Activated T-cell treated with anti-CD3 and anti-CD28 coated beads, Interleukin-2, amount 50 U/mL, for 4 hours (primary cell): ENCODE measurements at places on chromosomes 12 and 14. TPM values are rescaled to one million over a fixed set of nuclear protein-coding genes. Genes with fewer than 3 reads are reported as not detected.

SYNDIG1L gene
- total RNA-seq = not detected

ADGRD1 gene
- total RNA-seq = not detected

MAGOHB gene
- total RNA-seq = 78.1 TPM

GRCh38 chr14:37668646-37669045 lies 73.2 kb downstream of the TTC6 start:
- no peak for DNase-seq

GRCh38 chr12:106106061-106106566 lies 32.6 kb downstream of the NUAK1 start:
- no peak for DNase-seq

DNA sequence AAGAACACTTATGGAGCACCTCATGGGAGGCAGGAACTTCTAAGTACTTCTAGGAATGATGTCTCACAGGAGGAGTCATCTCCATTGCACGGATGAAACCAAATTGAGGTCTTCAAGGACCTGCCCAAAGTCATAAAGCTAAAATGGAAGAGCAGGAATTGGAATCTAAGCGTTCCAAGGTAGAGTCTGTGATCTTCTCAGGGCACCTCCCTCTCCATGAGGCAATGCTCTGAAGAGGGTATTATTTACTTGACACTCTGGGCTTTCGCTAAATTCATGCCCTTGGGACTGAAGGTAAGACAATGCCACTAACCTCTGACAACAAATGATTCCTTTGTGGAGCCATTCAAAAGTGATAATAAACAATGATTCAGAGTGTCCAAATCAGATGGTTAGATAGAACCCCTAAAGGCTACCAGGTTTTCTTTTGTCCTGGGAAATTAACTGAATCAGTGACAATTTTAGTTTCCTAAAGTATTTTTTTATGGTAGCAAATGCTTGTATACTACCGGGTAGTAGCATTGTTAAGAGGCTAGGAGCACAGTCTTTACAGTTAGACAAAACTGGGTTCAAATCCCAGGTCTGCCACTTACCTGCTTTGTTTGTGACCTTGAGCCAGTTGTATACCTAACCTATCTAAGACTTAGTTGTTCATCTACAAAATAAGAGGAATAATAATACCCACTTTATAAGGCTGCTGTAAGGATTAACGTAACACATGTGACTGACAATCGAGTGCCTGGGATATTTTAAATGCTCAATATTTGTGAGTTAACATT lies 12.3 kb downstream of the HMGA2 start:
- no peak for DNase-seq

FOXG1 gene
- not detected for total RNA-seq

DNA sequence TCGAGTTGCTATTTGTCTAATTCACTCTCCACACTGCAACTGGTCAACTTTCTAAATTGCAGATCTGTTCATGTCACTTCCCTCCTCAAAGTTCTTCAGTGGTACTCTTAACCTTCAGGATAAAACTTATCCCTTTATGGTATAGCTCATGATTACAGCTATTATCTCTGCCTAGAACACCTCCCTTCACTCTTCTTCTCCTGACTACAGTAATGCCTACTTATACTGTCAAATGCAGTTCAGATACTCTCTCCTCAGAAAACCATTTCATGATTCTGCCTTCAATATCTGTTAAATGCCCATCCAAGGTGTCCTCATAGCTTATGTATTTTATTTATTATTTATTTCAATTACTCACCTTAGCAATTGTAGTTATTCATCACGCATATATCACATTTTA lies 85.5 kb downstream of the FAR2 start:
- no peak for DNase-seq

- no peak for DNase-seq
These were observed 171.5 kb downstream of the ANO2 start for GRCh38 chr12:5773550-5773949.

- no peak for DNase-seq
These were observed 40.9 kb upstream of the STXBP6 start for GRCh38 chr14:25090716-25091454.

TAS2R46 gene
- total RNA-seq = 0.58 TPM

TTC5 gene
- 40.3 TPM for total RNA-seq

DNA sequence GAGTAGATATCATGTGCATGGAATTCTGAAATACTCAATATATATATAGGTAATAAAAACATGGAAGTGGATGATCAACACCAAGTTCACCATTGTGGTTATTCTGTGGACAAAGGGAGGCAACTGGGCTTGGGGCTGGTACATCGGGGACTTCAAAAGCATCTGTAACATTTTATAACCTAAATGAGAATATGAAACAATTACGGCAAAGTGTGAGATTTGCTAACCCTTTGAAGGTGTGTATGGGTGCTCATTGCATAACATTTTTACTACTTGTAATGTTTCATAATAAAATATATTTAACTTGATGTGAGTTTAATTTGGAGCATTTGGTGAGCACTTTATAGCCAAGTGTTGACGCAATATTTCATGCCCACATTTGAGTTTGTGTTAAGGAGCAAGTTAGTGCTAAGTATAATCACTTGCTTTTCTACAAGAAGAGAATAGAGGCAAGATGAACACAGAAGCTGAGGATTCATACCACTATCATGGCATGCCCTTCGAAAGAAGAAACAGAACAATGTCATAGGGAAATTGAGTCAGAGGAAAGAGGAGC lies 109.3 kb downstream of the NTN4 start:
- DNase-seq = no peak

GRCh38 chr12:29187756-29188155 lies 38.7 kb downstream of the FAR2 start:
- no peak for DNase-seq

DNA sequence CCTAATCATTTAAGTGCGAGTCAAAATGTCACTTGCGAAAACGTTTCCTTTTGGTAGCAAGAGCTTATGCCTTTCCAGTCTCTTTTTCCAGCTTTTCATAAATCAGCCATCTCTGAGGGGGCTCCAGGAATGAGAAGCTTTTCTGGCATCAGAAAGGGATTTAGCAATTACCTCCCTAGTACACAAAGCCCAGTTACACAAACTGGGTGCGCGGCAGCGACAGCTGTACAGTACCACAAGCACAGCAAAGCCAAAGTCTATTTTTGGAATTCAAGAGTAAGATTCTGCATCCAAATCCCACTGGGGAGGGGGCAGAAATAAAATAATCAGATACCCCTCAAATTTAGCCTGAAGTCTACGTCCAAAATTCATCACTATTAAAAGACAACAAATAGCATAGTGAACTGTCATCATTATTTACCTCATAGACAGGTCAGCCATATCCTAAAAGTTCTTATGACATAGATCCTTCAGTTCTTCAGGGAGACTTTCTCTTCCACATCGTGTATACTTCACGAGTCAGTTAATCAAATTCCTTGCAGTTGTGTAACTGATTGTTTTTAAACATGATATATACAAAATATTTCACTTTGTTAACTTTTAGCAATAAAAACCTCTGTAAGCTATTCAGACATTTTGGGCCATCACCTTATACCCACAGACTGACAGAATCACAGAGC lies 150.8 kb downstream of the TTC7B start:
- no peak for DNase-seq

DNA sequence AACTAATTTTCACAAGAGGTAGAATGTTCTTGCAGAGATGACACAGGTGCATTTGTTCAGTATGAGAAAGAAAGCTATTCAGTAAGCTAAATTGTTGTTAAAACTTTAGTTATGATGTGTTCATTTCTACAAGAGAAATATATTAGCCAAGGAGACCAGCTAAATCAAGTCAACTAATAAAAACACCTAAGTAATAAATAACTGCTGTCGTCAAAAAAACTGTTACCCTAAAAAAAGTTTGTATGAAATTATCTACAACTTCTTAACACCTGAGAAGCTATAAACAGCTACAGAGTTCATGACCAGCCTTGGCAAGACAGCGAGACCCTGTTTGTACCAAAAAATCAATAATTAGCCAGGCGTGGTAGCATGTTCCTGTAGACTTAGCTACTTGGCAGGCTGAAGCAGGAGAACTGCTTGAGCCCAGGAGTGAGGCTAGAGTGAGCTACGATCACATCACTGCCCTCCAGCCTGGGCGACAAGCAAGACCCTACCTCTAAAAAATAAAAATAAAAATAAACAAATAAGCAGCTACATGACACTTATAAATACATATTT lies 67.6 kb upstream of the AP4S1 start:
- DNase-seq = no peak

DNA sequence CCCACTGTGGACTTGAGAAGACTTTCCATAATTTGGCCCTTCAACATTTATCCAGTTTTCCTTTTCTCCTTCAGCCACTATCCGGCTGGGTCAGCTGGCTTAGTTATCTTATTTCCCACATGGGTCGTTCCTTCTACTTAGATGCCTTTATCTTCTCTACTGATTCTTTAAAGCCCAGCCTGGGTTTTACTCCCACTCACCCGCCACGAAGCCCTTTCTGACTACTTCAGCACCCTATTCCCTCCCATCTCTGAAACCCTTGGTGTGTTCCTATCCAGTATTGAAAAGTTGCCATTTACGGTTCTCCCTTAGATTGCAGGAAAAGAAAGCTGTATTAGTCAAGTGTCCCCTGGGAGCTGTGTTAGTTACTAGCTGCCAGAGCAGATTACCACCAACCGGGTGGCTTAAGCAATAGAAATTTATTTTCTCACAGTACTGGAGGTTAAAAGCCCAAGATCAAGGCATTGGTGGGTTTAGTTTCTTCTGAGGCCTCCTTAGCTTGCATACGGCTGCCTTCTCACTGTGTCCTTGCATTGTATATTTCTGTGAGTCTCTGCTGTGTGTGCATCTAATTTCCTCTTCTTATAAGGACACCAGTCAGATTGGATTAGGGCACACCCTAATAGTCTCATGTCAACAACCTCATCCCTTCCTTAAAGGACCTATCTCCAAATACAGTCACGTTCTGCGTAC lies 105.5 kb downstream of the GPATCH2L start:
- no peak for DNase-seq

TIGAR gene
- total RNA-seq = 17.8 TPM

- DNase-seq = no peak
These were observed 82.9 kb upstream of the RIN3 start for GRCh38 chr14:92430686-92431085.

SIRT4 gene
- 1.3 TPM for total RNA-seq
